ENCODE measurements at places on chromosomes 7 and 10.

DNA sequence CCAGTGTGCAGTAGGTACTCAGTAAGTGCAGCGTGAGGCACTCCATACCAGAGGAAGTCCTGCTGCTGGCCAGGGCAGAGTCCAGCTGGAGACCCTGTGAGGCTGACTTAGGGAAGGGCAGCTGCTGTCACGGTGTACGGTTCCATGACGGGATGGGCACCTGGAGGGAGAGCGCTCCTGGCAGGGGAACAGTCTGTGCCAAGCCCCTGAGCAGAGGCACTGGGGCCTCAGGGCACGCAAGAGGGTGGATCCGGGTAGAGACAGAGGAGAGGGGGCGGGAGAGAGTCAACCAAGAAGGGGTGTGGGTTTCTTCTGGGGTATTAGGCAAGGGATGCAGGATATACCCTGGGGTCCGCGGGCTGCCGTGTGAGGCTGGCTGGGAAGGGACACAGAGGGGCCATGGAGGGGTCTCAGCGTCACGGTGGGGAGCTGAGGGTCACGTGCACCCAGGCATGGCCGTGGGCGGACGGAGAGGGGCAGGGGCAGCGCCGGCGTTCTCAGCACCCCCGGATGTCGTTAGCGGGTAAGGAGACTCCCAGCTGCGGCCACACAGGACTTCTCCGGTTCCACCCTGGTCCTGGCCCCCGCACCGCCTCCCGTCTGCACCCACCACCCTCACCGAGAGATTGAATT is 70.5 kb downstream of the MICALL2 start:
- no peak for DNase-seq

DNA sequence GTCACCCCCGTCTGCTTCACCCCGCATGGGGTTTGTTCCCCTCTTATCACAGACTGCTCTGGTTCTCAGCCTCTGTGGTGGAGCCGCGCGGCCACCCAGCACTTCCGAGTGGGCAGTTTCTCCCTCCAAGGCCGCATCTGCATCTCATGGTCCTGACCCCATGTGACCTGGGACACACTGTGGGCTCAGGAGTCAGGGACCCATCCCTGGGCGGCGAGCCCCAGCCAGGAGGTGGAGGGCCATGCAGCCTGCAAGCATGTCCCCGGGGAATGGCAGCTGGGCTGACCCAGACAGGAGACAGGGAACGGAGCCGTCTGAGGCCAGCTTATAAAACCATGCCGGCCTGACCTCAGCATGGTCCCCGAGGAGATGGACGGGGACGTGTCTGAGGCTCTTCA is 25.2 kb upstream of the TTYH3 start:
- no peak for DNase-seq

GRCh38 chr7:27096768-27097514 is 1.1 kb upstream of the HOXA1 start:
- DNase-seq: no peak

GRCh38 chr7:116669769-116670168 is 2.2 kb upstream of the MET start:
- DNase-seq: no peak

DNA sequence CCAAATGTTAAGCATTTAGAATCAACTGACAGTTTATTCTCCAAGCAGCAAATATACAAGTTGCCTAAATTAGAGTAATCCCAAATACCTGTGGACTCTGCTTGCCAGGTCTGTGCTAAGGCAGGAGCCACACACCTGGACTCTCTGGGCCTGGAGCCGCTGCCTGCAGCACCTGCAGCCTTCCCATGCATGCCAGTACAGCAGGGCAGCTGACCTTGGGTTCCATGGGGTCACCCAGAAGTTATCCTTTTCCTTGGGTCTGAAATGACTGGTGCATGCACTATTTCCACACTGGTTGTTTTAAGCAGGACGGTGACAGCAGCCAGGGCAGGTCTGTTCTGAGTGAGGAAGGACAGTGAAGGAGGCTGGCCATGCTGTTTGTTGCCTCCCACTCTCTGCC is 573.2 kb downstream of the GLRX3 start:
- DNase-seq: no peak

GRCh38 chr10:4029866-4030265 is 244.9 kb upstream of the KLF6 start:
- no peak for DNase-seq

GRCh38 chr7:12898004-12898403 is 210.6 kb downstream of the ARL4A start:
- no peak for DNase-seq

GRCh38 chr7:68730964-68731363 is 867.3 kb upstream of the AUTS2 start:
- DNase-seq: no peak

- no peak for DNase-seq
Observed at GRCh38 chr7:55531536-55531935, 40.8 kb downstream of the VOPP1 start.

- DNase-seq: no peak
Observed at GRCh38 chr10:79412516-79412915, 32.9 kb downstream of the ZCCHC24 start.

DNA sequence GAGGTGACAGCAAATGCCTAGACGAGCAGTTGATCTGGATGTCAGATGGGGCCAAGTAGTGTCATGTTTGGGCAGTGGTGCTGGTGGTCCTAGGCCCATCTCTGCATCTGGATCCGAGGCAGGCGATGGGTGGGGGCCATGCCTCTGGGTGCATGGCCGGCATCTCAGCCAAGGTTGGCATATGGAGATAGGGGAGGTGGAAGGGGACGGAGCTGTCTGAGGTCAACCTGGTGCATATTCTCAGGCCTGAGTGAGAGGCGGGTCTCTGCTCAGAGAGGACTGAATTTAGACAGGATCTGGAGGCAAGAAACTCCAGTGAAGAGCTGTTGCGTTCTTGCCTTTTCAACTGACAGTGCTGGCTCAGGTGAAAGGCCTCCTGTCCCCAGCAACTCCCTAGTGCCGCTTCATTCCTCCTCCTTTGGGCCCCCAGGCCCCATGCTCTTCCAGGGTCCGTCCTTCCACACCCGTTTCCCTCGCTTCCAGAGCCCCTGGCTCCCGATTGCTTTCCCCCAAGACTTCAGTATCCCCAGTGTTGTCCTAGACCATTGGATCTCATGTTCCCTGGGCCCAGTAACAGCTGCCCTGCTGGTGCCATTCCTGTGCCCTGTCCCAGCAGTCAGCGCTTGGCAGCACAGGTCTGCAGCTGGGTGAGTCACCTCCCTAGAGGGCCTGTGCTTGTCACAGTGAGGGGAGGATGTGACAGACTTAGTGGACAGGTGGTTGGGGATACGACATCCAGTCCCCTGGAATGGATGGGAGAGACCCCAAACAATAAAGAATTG is 32.6 kb downstream of the GBX1 start:
- DNase-seq: no peak

DNA sequence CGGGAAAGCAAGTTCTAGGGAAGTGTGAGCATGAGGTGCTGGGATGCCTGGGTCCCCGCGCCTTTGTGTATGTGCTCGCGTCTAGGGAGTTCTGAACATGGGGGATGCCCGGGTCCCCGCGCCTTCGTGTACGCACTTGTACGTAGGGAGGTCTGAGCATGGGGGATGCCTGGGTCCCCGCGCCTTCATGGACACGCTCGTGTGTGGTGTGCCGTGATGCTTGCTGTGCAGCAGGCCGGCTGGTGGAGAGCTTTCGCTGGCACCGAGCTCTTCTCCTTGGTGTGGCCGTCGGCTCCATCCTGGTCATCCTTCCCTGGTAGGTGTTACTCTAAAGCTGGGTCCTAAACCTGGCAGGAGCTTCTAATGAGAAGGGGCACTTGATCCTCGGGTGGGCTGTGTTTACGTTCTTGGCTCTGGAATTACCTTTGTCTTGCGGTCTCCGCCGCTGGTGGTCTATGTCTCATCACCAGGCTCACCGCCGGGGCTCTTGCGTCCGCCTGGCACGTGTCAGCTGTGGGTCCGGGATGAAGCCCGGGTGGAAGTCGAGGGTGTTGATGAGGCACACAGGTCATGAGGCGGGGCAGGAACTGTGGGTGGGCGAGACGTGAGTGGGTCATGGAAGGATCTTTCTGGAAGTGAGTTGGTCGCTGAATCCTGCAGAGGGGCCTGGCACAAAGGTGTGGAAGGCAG is 63.5 kb downstream of the DNAJB6 start:
- no peak for DNase-seq

GRCh38 chr7:90886416-90886815 is 290.3 kb downstream of the CDK14 start:
- no peak for DNase-seq

DNA sequence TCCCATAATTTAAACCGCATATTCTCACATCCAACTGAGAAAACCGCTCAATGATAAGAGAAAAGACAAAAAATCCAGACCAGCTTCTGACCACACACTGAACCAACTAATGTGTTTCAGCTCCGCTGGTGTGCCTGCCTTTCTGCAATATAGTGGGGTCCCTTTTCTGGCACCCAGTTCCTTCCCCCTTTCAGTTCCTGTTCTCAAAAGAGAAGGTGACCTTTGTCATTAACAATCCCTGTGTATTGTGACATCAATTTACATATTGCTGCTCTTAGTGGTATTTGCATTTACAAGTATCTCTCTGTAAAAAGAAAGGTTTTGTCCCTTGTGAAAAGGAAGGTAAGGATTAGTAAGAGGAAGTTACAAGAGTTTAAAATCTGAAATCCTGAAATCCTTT is 1.4 kb downstream of the PPP1R17 start:
- no peak for DNase-seq

DNA sequence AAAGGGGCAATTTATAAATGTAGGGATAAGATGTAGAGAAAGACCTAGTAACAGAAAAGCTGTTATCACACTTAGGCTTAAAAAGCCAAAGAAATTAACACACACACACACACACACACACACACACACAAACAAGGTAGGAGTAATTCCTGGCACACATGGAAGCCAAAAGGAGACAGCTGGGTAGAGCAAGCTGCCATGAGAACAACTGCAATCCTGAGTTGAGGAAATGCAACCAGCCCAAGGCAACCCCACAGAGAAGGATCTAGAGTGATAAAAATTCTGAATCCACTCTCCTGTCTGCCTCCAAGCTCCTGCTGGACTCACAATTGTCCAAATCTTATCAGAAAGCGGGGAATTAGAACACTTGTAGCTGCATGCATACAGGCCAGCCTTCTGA is 229.1 kb upstream of the DGKB start:
- DNase-seq: no peak

DNA sequence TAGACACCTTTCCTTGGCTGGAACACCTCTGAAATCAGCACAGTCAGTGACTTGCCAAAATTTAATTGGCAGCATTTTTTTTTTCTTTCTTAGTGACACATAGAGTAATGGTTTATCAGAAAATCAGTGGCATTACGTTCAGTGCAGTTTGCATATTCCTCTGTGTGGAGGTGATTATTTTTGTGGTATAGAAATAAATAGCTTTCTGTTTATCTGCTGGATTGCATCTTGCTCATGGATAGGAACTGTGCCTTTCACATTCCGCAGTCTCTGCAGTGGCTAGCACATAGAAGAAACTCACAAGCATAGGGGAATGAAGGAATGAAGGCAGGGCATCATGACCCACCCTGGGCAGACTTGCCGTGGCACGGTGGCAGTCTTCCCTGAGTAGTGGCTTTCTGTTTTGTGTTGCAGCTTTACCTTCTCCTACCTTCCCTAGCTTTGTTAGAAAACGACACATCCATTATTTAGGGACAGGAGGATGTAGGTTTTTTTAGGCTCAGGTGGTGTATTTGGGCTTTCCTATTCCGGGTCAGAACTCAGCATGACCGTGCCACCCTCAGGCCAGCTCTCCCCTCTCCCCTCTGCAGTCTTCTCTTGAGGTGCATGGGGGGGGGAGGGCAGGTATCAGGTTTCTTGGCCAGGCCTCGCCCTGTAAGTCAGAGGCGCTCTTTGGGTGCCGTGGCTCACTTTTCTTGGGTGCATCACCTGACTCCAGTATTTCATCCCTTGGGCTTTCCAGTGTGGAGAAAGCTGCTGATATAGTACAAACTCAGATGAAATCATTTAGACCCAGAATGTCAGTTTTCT is 112.5 kb upstream of the GJD4 start:
- DNase-seq: no peak

DNA sequence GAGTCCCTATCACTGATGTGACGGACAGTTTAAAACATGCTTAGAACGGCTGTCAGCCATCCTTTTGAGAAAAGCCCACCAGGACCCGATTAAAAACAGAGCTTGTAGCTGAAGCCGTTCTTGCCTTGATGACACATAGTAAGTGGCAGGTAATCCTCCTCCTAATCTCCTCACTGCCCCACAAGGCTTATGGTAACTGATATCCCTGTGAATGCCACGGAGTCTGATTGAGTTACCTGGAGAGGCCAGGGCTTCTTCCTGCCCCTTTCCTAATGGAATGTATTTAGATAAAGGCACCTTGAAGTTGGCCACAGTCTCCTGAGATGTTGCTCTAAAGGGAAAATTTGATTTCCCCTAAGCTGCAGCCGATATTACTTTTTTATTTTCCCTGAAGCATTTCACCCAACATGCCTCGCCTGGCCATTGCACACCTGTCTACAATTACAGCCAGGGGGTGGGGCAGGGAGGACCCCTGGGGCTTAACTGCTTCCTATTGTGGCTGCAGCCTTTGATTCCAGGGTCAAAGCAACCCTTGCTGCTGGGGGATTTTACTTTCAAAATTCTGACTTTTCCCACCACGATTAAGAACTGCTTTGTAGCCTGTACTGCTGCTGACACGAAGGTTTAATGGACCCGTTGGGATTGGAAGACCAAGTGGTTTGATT is 169.0 kb upstream of the GPR26 start:
- no peak for DNase-seq

GRCh38 chr10:110558041-110558440 is 9.5 kb upstream of the SMC3 start:
- no peak for DNase-seq

DNA sequence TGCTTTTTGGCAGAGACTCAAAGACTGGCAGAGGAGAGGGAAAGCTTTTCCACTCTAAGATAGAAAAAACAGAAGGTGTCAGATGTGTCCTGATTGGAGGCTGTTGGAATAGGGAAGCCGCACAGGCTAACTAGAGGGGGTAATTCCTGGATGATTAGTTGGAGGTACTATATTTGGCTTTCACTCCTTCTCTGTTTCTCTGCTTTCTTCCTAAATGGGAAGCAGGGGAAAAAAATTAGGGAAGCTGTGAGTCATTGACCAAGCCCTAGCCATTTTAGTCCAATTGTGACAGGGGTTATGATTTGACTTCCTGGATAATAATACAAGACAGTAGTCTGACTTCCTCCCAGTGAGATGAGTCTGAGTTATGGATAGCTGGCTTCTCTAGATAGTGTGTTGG is 475.2 kb upstream of the CELF2 start:
- DNase-seq: no peak

DNA sequence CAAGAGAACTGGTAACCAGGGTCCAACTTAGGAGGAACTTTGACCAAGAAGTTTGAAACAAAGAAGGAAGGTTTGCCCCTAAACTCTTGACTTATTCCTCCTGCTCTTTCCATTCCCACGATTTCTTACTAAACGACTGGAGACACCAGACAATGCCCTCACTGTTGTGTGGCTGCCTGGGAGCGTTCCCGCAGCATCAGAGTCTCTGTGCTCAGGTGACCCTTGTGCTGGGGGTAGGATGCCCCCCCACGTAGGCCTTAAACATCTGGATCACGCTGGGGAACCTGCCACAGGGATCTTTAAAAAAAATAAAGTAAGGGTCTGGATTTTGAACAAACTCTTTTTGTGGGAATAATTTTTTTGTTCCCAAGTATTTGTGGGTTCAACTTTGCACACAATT is 30.1 kb upstream of the CTBP2 start:
- DNase-seq: no peak

- no peak for DNase-seq
Observed at GRCh38 chr10:106557951-106558733, 606.4 kb downstream of the SORCS1 start.

All from HS-27A (cell line).